NCI-H2227 treated with DMSO at 0.1 percent for 48 hours (cell line): ENCODE measurements at places on chromosomes 3 and 15.
A peak's percentile ranks its signal among the peaks of the same experiment; 100 is the strongest.

DNA sequence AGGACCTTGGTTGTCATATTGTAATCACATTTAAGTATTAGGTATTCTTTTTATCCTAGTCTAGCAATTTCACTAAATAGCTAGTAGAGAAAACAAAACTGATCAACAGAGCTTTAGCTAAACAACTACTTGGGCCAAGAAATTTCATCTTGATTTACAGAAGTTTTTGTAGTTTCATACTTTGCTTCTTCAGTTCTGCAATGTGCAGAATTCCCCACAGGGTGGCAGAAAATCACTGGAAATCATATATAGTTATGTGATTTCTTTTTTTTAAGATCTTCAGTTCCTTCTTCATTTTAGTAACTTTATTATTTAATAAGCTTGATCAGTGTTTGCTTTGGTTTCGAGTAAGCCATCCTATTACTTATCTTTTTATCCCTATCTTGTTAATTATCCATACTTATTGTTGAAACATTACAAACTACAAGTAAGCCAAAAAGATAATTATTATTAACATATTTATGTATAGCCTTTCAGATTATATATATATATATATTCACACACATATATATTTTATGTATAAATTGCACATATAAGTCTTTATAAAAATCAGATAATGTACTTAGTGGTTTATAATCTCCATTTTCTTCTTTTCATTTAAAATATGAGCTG lies 2.2 kb upstream of the BNIP2 start:
- DNase-seq, result peak; percentile 33

GRCh38 chr3:71492566-71492965 lies 91.0 kb downstream of the FOXP1 start:
- DNase-seq, result no peak

DNA sequence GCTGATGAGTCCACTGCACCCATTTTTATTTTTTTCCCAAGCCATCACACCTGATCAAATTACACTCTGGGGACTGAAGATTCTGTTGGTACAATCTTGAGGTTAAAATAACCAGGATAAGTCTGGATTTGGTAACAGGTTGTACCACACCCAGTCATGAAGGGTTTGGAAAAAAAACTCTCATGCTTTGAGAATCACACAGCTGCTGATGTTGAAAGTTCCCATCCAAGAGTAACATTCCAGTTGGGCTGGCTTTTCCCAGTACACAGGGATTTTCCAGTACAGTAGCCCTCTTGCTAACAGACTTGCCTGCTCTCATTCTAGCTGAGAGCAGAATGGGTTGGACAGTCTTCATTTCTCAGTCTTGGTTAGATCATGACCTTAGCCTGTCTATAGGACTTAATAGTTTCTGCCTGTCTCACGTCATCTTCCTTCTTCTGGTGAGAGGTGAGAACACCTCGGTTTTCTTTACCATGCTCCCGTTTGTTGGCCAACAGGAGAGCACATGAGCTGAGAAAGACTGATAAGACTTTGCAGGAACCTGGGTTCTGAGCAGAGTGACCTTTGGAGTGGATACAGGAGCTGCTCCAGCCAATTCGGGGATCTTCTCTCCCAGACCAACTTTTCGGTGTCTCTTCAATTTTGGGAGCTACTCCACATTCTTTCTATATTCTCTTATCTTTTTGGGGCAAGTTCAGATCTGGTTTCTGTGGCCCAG lies 300.1 kb upstream of the LYSMD4 start:
- DNase-seq, result no peak

GRCh38 chr3:141972399-141972798 lies 96.0 kb downstream of the ATP1B3 start:
- DNase-seq, result no peak

DNA sequence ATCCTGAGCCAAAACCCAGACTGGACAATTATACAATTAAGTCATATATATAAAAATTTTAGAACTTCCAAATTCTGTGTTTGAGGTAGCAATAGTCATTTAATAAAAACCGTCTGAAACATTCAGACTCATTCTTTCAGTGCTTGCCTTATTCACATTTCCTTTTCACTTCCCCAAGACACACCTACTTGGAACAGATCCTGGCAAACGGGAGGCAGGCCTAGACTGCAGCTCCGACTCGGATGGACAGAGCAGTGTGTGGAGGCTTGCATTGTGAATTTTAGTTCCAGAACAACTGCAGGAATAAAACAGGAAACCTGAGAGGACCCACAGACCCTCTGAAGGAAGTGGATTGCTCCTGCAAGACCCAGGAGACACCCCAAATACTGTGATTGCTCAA lies 341.4 kb downstream of the CNTN3 start:
- DNase-seq, result no peak
